ENCODE measurements at places on chromosomes 1 and 21. TPM values are rescaled to one million over a fixed set of nuclear protein-coding genes. Genes with fewer than 3 reads are reported as not detected.

GRCh38 chr1:172971241-172971640 lies 79.5 kb downstream of the TNFSF18 start:
- DNase-seq: no peak

- DNase-seq: no peak
These were observed 25.2 kb upstream of the AGO1 start for GRCh38 chr1:35857830-35858229.

DNA sequence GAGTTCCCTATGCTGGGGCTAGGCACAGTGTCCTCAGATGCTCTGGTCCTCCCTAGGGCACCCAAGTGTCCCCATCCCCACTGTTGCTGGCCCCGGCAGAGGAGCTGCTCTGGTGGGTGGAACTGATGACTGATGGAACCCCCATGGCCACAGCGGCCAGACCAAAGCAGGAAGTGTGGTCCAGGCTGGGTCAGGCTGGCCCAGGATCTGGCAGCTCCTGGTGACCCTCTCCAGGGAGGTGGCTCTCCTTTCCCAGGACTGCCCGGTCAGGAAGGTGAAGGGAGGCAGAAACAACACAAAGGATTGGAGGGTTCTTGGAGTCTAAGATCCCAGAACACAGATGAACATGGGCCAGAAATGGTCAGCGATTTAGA lies 1.1 kb downstream of the NKAIN1 start:
- DNase-seq: no peak

DNA sequence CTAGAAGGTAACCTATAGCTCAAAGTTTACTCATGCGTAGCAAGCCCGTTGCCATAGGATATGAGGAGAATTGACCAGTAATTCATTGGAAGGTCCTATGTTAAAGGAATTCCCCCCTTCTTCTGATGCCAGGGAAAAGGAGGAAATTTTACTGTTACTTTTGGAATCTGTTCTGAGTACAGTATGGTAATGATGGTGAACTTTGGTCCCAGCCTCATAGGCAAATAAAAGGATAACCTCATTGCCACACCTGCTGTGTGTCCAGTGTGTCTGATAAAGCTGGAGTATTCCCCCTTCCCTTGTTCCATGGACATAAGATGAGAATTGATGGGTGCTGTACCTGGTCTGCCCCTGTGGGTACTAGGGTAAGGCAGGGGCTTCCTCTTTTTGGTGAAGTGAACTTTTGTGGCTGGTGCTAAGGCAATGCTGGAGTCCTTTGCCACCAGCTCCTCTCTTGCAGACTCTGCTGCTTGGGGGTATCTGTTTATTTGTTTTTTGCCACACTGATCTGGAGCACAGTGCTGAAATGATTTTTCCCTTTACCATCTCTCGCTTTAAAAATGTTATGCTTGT lies 22.2 kb downstream of the MPZ start:
- DNase-seq: no peak

GRCh38 chr1:59768792-59769735 lies 45.7 kb upstream of the HOOK1 start:
- no peak for DNase-seq

GRCh38 chr1:153659175-153659534 lies 652 bp downstream of the SNAPIN start:
- no peak for DNase-seq

GRCh38 chr21:40173816-40174215 lies 306.6 kb downstream of the PCP4 start:
- DNase-seq: no peak

DNA sequence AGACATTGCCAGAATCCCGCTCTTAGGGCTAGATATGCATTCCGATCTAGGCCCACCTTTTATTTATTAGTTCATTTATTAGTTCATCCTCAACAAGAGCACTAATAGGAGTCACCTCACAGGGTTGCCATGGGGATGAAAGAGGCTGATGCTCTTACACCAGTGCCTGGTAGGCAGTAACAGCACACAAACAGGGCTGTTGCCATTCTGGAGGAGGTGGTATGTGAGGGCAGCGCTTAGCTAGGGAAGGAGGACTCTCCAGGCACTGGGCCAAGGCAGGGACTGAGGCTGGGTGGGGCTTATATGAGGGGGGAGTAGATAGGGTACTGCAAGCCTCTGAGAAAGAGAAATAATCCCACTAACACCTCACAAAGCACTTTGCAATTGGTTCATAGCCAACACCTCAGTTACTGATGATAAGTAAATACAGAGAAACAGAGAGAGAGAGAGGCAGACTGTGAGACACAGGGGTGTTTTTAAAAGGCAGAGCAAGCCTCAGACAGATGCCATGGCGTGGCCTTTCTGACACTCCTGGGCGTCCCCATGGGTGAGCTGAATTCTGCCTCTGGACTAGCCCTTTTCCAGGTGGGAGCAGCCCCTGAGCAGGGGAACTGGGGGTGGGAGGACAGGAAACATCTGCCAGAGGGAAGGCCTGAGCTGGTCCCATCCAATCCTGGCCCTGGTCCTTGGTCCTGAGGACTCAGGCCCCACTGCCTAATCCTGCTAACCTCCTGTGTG lies 5.9 kb downstream of the FCGR2A start:
- DNase-seq: no peak

DNA sequence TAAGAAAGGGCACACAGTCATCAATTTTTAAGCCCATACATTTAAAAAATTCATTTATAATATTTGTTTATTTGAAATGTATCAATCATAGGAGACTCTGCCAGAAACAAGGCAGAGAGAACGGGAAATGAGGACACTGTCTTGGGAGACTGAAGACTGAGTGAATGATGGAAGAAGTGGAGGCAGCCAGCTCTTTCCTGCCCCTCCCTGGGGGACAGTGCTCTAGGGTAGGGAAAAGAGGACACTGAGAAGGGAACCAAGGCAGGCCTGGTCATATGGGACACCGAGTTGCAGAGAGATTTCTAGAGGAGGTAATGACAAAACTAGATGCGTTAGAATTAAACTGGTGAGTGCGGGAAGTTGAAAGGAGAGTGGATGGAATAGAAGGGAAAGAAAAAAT lies 31.6 kb downstream of the EEIG2 start:
- DNase-seq: no peak

GRCh38 chr1:194929357-194929756 lies 1678.9 kb downstream of the KCNT2 start:
- no peak for DNase-seq

- DNase-seq: no peak
These were observed 11.3 kb upstream of the MRPL55 start for GRCh38 chr1:228120351-228120750.

Gene SOD1
- 112 TPM for total RNA-seq

Gene ROR1
- 21.5 TPM for total RNA-seq

Gene DYNLT4
- 0.41 TPM for total RNA-seq

Gene CFHR1
- total RNA-seq: not detected

Gene ZNF695
- 2.2 TPM for total RNA-seq

Gene DNALI1
- total RNA-seq: 12.9 TPM

Gene PDZK1
- total RNA-seq: not detected

Gene MPL
- not detected for total RNA-seq

Gene SH3GLB1
- total RNA-seq: 25.1 TPM
